Activated CD8-positive, alpha-beta T cell treated with anti-CD3 and anti-CD28 coated beads for 36 hours (primary cell): ENCODE measurements at places on chromosomes 7 and 10. TPM values are rescaled to one million over a fixed set of nuclear protein-coding genes. Genes with fewer than 3 reads are reported as not detected.

The VSTM2A gene
- not detected for total RNA-seq

The NUTM2B gene
- total RNA-seq, result 0.83 TPM

- no peaks in the 10 kb centered on the region for H3K4me1 ChIP-seq
- no peak for DNase-seq
- no peak overlapping the region for H3K27ac ChIP-seq
- no peaks in the 10 kb centered on the region for H3K36me3 ChIP-seq
- H3K4me3 ChIP-seq, result no peak overlapping the region
These were observed 817.0 kb downstream of the SORCS1 start for GRCh38 chr10:106347547-106347946.

The MCU gene
- total RNA-seq, result 18.3 TPM

DNA sequence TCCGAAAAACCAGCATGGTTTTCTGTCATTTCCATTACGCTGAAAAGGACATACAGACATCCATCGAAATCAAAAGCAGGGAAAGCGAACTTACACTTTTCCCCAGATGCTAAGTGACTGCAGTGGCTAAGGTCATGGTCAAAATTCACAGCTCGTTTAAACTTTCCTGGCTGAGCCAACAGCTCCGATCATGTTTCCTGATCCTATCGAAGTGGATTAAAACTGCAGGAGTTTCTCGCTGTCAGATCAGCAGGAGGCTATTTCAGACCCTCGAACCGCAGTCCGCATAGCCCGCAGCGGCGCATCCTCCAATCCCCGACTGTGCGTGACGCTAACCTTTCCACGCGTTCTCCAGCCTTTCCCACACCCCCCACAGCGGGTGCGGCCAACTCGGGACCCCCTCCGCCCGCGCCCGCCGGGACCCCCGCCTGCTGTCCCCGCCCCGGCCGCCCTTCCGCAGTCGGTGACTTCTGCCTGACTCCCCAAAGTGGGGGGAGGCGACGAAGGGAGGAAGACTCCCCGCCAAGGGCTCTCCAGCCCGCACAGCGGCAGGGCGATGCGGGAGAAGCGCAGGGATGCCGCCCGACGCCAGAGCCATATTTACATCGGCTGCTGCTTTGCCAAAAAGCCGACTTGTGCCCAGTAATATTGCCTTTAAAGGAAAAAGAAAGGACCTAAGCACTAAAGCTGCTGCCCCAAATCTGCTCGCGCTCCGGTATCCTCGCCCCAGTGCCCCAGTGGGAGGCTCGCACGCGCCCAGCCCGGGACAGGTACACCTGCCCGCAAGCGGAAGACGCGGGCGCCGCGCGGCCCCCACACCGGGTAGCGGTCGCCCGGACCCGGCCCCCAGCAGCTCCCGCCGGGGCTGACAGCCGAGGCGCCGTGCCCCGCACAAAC lies 1.2 kb downstream of the PIP4K2A start:
- peak; percentile 50 for DNase-seq
- H3K4me3 ChIP-seq, result peak overlapping the region; percentile 92
- peaks cover 21% of the 10 kb centered on the region for H3K36me3 ChIP-seq
- H3K4me1 ChIP-seq, result peaks cover 38% of the 10 kb centered on the region

- no peaks in the 10 kb centered on the region for H3K36me3 ChIP-seq
- DNase-seq, result no peak
These were observed 179.0 kb downstream of the DGKI start for GRCh38 chr7:137667633-137668387.

The LUC7L2 gene
- 140 TPM for total RNA-seq

DNA sequence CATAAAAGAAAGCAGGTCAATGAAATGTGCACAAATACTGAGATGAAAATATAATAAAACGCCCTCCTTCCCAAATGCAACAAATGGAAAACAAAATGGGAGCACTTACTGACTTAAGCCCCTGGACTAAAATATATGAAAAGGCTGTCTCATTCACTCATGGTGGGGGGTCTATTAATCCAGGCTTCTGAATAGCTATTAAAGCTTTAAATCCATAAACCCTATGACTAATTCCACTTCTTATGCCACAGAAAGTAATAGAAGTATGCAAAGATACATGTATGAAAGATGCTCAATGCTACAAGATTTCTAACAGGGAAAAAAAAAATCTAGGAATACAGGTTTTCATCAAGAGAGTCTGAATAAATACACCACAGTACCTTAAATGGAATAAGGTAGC lies 20.5 kb downstream of the EIF3A start:
- H3K27ac ChIP-seq, result no peak overlapping the region
- H3K4me3 ChIP-seq, result no peak overlapping the region
- no peaks in the 10 kb centered on the region for H3K27me3 ChIP-seq
- H3K4me1 ChIP-seq, result peaks cover 24% of the 10 kb centered on the region
- peaks cover 71% of the 10 kb centered on the region for H3K36me3 ChIP-seq

The CPEB3 gene
- 1.8 TPM for total RNA-seq

DNA sequence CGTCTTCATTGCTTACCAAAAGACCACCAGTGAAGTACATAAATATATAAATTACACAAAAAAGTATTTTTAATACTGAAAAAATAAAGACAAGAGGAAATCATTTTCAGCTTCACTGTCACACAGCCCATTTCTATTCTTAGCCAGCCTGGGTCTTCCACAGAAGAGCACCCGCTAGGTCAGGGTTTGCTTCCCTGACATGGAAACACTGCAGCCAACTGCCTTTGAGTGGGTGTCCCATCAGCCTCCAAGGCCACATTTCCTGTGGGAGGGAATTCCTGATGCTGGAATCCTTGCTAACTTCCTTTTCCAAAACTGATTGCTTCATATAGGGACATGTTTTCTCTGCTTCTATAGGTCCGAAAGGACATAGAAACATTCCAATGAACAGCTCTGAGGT lies 137.8 kb upstream of the CAV2 start:
- peaks cover 8% of the 10 kb centered on the region for H3K27me3 ChIP-seq
- H3K36me3 ChIP-seq, result no peaks in the 10 kb centered on the region
- H3K27ac ChIP-seq, result no peak overlapping the region
- DNase-seq, result no peak

GRCh38 chr10:100167553-100168312 lies 18.1 kb downstream of the ERLIN1 start:
- no peak for DNase-seq
- peak overlapping the region; percentile 28 for H3K4me3 ChIP-seq
- peak overlapping the region; percentile 63 for H3K27ac ChIP-seq
- no peaks in the 10 kb centered on the region for H3K27me3 ChIP-seq
- peaks cover 42% of the 10 kb centered on the region for H3K4me1 ChIP-seq
- peaks cover 44% of the 10 kb centered on the region for H3K36me3 ChIP-seq

- no peak for DNase-seq
- H3K4me1 ChIP-seq, result peaks cover 2% of the 10 kb centered on the region
These were observed 7.6 kb upstream of the ADO start for GRCh38 chr10:62796896-62797295.

- peak overlapping the region; percentile 28 for H3K27ac ChIP-seq
- no peaks in the 10 kb centered on the region for H3K36me3 ChIP-seq
These were observed 87.9 kb upstream of the GTF2I start for GRCh38 chr7:74569501-74570075.

- no peak for DNase-seq
- H3K27me3 ChIP-seq, result peaks cover 11% of the 10 kb centered on the region
- H3K36me3 ChIP-seq, result no peaks in the 10 kb centered on the region
These were observed 44.1 kb downstream of the NPY start for GRCh38 chr7:24328050-24328449.

The DHTKD1 gene
- total RNA-seq, result 13.5 TPM

The PNLIPRP1 gene
- total RNA-seq, result not detected

- no peaks in the 10 kb centered on the region for H3K36me3 ChIP-seq
- no peak overlapping the region for H3K4me3 ChIP-seq
- H3K4me1 ChIP-seq, result no peaks in the 10 kb centered on the region
- no peak for DNase-seq
- no peak overlapping the region for H3K27ac ChIP-seq
- no peaks in the 10 kb centered on the region for H3K27me3 ChIP-seq
These were observed 39.3 kb downstream of the TMEM270 start for GRCh38 chr7:73900286-73900685.

DNA sequence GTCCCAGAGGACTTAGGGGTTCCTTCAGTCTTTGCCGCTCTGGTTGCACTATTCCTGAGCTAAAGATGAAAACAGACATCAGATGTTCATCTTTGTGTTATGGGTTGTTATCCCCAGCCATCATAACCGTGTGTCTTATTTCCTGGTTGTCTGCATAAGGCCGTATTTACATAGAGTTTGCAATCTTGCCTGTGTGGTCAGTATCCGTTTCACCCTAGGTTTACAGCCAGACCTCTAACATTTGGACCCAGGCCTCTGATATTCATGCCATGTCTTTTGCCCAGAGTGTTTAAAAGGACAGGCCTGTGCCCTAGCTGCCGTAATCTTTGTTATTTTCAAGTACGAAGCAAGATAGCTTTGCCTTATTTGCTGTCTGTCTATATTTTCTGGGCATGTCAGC lies 26.6 kb downstream of the LRRC4 start:
- H3K27ac ChIP-seq, result no peak overlapping the region
- no peak overlapping the region for H3K4me3 ChIP-seq
- peaks cover 13% of the 10 kb centered on the region for H3K4me1 ChIP-seq
- peaks cover 8% of the 10 kb centered on the region for H3K36me3 ChIP-seq
- no peaks in the 10 kb centered on the region for H3K27me3 ChIP-seq

- DNase-seq, result no peak
- no peak overlapping the region for H3K4me3 ChIP-seq
- no peaks in the 10 kb centered on the region for H3K4me1 ChIP-seq
These were observed 122.2 kb downstream of the PDE1C start for GRCh38 chr7:31948029-31948428.

The OPN1SW gene
- not detected for total RNA-seq

GRCh38 chr7:70193514-70193913 lies 595.2 kb downstream of the AUTS2 start:
- DNase-seq, result peak; percentile 2
- H3K27me3 ChIP-seq, result no peaks in the 10 kb centered on the region
- H3K4me1 ChIP-seq, result no peaks in the 10 kb centered on the region

GRCh38 chr10:119199231-119199992 lies 8.0 kb upstream of the GRK5 start:
- H3K4me3 ChIP-seq, result no peak overlapping the region
- no peaks in the 10 kb centered on the region for H3K27me3 ChIP-seq
- no peak overlapping the region for H3K27ac ChIP-seq
- DNase-seq, result peak; percentile 58

GRCh38 chr10:45000752-45001380 lies at the start of gene ZNF22:
ZNF22 (plus strand) TSS chr10:45000923; CDS start chr10:45003369, 2,446 bp downstream.
- DNase-seq, result peak; percentile 83
- no peaks in the 10 kb centered on the region for H3K27me3 ChIP-seq
- peaks cover 40% of the 10 kb centered on the region for H3K4me1 ChIP-seq
- H3K4me3 ChIP-seq, result peak within 1 kb of the TSS; percentile 87

The CC2D2B gene
- 0.31 TPM for total RNA-seq

- DNase-seq, result no peak
- no peaks in the 10 kb centered on the region for H3K4me1 ChIP-seq
- H3K27ac ChIP-seq, result no peak overlapping the region
- no peaks in the 10 kb centered on the region for H3K36me3 ChIP-seq
- no peaks in the 10 kb centered on the region for H3K27me3 ChIP-seq
These were observed 270.0 kb upstream of the PLXDC2 start for GRCh38 chr10:19546224-19546623.
